ENCODE measurements at places on chromosomes 3 and 15.
A peak's percentile ranks its signal among the peaks of the same experiment; 100 is the strongest.

DNA sequence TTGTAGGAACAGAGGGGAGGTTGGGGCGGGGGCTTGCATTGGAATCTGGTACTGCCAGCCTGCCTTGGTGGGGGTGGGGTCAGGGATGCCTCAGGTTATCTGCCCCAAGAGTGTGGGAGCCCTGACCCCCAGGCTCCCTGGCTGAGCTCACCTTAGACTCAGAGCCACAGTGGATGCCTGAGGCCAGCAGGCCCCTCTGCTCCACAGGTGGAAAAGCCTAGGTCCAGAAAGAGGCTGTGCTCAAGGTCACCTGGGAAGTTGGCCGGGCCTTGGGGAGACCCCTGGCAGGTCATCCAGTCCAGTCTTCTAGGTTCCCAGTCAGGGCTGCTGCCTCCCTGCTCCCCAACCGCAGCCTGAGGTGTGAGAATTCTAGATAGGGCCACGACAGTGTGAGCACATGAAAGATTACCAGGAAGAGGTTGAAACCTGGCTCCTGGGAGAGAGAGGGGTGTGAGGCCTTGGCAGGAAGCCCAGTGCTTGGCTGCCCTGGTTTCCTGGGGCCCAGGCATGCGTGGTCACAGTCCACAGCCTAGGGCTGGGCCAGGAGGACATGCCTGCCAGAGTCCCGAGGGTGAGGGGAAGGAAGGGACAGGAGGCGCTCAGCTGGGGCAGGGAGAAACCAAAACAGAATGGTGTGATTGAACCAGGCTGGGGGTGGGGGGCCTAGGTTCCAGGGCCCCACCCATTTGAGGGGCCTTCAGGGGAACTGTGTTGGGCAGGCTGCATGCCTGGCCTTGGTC, 4.9 kb downstream of the HDAC11 start:
- DNase-seq, result no peak

DNA sequence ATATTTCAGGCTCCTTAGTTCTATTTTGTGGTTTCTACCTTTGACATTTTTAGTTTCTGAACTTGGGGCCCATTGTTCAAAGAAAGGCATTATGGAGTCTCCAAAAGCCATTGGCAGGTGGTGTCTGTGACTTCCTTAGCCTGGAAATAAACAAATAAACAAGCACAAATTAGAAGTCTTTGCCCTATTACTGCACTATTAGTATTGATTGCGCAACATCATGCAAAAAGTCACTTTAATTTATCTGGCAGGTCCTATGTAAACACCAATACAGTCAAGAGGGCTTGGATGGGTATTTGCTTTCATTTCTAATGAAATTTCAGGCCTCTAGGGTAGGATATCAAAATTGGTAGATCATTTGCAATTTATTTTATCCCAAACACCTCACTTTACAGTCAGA, 85.6 kb downstream of the LPP start:
- DNase-seq, result no peak

- DNase-seq, result no peak
Observed at GRCh38 chr3:72303926-72304325, 519.0 kb upstream of the PROK2 start.

DNA sequence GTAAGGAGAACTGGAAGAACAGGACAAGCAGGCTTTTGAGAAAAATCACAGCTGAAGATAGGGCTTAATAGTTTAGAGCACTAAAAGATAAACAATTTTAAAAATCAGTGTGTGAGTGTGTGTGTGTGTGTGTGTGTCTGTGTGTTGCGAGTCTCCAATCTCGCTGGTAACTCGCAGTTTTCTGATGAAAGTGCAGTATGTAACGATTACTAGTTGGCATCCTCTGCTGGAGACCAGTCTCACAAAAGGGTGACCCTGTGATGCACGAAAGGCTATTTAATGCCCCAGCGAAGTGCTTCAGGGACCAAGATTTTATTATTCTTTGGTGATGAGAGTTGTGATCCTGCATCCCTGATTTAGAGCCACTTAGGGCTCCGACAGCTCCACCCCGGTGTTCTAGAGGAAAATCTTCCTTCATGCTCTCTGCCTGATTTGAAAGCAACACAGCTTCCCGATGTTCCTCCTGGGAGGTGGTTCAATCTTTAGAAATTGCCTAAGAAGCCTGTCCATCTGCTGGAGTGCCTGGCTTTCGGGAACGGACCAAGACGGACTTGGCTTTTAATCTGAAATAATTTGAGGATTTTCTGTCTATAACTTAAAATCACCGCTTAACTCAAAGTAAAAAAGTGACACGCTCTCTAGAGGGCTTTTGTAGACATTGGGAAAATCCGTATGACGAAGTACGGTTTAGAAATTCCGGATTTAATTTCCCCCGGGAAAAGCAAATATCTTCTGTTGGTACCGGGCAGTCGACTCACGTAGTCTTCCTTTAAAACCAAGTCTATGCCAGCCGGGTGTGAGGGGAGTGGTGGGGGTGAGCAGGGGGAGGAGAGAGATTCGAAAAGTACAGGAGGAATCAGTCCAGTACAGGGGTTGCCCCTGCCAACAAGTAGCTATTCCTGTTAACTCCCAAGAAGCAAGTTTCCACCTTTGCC, 1.1 kb upstream of the ALCAM start:
- no peak for DNase-seq

- DNase-seq, result no peak
Observed at GRCh38 chr3:43162230-43163084, 56.6 kb upstream of the POMGNT2 start.

- no peak for DNase-seq
Observed at GRCh38 chr3:134363381-134363755, 10.9 kb downstream of the AMOTL2 start.

- DNase-seq, result no peak
Observed at GRCh38 chr15:81280696-81281455, 43.1 kb downstream of the STARD5 start.

DNA sequence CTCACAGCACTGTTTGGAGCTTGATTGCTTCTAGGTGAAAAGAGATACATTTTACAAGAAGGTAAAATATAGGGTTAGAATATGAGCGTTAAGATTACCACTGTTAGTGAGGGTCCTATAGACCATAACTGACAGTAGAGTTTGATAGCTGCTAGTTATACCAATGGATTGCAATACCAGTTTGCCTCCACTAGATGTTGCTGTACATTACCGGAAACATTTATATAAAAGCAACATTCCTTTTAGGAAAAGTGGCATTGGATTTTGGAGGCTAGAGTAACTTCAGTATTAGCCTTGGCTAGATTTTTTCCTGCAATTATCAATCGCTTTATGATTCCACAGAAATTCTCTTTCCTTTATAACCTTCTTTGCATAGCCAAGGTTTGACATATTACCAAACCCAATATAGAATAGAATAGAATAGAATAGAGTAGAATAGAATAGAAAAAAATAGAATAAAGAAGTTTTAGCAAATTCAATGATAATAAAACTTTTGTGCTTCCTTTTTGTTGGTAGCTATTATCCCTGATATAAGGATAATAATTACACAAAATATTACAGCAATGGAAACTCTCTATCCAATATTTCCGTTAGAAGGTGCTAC, 1093.6 kb upstream of the ALCAM start:
- DNase-seq, result no peak

- no peak for DNase-seq
Observed at GRCh38 chr15:42413920-42414319, 54.6 kb downstream of the CAPN3 start.

GRCh38 chr3:134620476-134621115, 30.2 kb downstream of the KY start:
- DNase-seq, result no peak

DNA sequence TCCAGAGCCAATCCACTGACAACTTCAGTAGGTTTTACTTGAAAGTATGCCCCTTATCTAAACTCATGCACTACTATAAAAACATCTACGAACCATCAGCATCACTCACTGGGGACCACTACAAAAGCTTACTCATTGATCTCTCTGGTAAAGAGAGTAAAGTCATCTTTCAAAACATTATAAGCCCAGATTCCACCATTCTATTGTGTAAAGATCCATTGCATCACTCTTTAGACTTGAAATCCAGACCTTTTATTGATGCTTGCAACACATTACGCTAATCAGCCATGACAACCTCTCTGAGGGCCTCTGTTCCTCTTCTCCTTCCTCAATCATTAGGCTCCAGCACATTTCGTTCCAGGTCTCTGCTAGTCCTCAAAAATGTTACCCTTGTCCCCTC, 248.9 kb upstream of the WNT5A start:
- DNase-seq, result no peak

- no peak for DNase-seq
Observed at GRCh38 chr15:31440754-31441311, 114.2 kb downstream of the KLF13 start.

DNA sequence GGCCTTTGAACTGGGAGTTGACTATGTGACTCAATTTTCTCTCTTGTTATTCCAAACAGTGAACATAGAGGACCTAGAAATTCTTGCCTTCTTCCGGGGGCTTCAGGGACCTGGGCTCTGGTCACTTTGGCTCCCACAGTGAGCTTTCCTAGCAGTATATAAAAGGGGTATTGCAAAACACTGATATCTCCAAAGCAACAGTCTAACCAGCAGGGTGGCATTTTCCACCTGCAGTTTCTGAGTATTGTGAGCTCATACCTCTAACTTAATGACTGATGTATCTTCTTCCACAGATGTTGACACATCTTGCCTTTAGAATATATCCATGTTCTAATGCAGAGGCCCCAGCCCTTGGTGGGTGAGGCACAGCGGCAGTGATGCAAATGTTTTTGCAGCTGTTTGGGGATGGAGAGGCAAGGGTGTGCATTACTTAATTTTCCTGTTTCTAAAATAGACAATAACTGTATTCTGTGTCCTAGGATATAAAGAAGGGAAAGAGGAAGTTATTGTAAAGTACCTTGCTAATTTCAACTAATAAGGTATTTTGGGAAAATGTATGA, 45.7 kb upstream of the ADGRG7 start:
- no peak for DNase-seq

- peak; percentile 60 for DNase-seq
Observed at GRCh38 chr3:168847291-168847883, 751.7 kb upstream of the GOLIM4 start.

GRCh38 chr15:47744496-47744895, 27.2 kb downstream of the SEMA6D start:
- no peak for DNase-seq

- no peak for DNase-seq
Observed at GRCh38 chr3:123388811-123389627, 59.9 kb downstream of the ADCY5 start.

DNA sequence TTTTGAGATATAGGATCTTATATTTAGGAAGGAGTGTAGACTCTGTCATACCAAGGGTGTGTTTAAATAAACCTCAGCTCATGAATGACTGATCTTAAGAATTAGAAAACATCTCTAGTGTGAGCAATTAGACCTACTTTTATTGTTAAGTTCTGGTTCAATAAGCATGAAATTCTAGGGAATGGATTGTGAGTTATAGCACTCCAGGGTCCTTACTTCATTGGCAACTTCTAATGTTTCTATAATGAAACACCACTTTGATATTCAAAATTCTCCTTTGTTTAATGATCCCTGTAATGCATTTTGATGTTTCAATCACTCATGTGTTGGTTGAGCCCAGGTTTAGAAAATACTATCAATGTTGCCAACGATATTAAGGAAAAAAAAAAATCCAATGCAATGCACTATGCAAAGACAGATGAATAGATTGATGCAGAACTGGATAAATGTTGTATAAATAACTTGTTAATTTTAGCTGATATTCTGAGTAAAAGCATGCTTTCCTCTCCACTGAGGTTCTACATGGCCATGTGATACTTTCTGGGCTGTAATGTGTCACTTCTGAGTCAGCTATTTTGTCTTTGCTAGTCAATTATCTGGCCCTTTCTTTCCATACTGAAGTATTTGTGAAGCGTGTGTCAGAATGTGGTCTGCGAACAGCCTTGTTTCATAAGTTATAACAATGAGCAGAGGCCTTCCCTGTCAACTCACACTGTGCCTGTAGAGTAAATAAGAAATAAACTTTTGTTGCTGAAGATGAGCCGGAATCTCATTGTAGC, 1035.9 kb downstream of the PLOD2 start:
- DNase-seq, result no peak

GRCh38 chr3:128091586-128091985, 32.0 kb downstream of the RUVBL1 start:
- DNase-seq, result no peak

DNA sequence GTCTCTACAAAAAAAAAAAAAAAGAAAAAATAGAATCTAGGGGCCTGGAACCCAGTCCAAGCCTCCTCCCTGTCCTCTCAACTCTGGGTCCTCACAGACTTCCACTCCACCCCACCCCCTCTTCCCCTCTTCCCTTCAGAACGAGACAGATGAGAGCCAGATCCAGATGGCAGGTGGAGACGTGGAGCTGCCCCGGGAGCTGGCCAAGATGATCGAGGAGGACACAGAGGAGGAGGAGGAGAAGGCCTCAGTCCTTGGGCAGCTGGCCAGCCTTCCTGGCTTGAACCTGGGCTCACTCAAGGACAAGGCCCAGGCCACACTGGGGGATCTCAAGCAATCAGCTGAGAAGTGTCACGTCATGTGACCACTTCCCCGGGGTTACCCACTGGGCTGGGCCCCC, 3.6 kb downstream of the CPLX3 start:
- DNase-seq, result no peak

GRCh38 chr15:66723826-66724731, 22.0 kb downstream of the SMAD6 start:
- DNase-seq, result no peak

- DNase-seq, result no peak
Observed at GRCh38 chr3:4493941-4494894, 1.1 kb downstream of the ITPR1 start.

- DNase-seq, result no peak
Observed at GRCh38 chr3:56119575-56120349, 348.5 kb downstream of the ERC2 start.

DNA sequence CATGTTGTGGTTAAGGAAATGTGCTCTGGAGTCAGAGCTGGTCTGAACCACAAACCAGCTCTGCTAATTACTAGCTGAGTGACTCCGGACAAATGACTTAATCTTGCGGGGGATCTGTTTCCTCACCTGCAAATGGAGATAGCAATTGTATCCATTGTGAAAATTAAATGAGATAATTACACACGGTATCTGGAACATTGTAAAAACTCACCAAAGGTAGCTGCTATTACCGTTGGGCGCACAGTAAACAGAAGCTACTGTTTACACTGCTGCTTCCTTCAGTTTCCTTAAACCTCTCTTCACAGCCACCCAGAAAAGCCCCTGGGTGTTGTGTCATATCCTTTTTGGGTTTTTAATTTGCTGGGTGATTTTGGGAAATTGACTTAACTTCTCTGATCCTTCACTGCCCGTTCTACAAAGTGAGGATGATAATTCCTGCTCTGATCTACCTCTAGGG, 107.8 kb downstream of the MEGF11 start:
- peak; percentile 96 for DNase-seq

GRCh38 chr3:184350618-184351017, 10.8 kb downstream of the CLCN2 start:
- DNase-seq, result no peak

GRCh38 chr15:38954090-38954489, 389.5 kb upstream of the RASGRP1 start:
- no peak for DNase-seq

GRCh38 chr15:74424901-74425528, 8.7 kb downstream of the SEMA7A start:
- DNase-seq, result no peak
